ENCODE measurements at places on chromosomes 4 and X.
A peak's percentile ranks its signal among the peaks of the same experiment; 100 is the strongest.

- no peak overlapping the region for H3K27ac ChIP-seq
- H3K36me3 ChIP-seq = no peaks in the 10 kb centered on the region
- H3K27me3 ChIP-seq = no peaks in the 10 kb centered on the region
- no peak overlapping the region for H3K4me3 ChIP-seq
- DNase-seq = no peak
- no peaks in the 10 kb centered on the region for H3K4me1 ChIP-seq
These were observed 83.1 kb downstream of the ATOH1 start for GRCh38 chr4:93911671-93912070.

- H3K27ac ChIP-seq = no peak overlapping the region
- no peaks in the 10 kb centered on the region for H3K27me3 ChIP-seq
- DNase-seq = no peak
- no peaks in the 10 kb centered on the region for H3K36me3 ChIP-seq
- no peaks in the 10 kb centered on the region for H3K4me1 ChIP-seq
These were observed 2086.8 kb downstream of the ARAP2 start for GRCh38 chr4:34157547-34157946.

GRCh38 chr4:13007802-13008470 is 476.2 kb downstream of the RAB28 start:
- no peak overlapping the region for H3K27ac ChIP-seq
- H3K36me3 ChIP-seq = no peaks in the 10 kb centered on the region
- H3K4me3 ChIP-seq = no peak overlapping the region
- peaks cover 6% of the 10 kb centered on the region for H3K4me1 ChIP-seq

DNA sequence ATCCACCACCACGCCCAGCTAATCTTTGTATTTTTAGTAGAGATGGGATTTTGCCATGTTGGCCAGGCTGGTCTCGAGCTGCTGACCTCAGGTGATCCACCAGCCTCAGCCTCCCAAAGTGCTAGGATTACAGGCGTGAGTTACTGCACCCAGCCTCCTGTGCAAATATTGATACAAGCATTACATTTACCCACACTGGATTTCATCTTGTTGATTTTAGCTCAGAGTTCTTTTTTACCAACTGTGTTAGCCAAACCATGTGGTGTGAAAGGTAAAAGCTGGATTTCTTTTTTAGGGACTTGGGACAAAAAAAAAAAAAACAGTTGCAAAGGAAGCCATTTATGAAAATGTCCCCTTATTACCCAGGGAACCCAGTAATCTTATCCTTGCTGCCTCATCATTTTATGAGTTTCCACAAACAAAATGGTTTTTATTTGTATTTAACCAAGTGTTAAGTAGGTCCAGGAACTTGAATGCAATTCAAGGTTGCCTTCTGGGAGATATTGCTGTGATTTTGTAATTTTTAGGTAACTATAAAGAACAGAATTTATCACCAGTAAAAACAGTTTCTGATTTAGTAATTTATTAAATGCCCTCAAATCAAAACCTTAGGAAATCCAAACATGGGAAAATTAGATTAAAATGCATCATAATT is 202.5 kb downstream of the PALLD start:
- H3K27me3 ChIP-seq = no peaks in the 10 kb centered on the region
- H3K4me1 ChIP-seq = peaks cover 12% of the 10 kb centered on the region
- H3K27ac ChIP-seq = no peak overlapping the region
- no peak for DNase-seq

DNA sequence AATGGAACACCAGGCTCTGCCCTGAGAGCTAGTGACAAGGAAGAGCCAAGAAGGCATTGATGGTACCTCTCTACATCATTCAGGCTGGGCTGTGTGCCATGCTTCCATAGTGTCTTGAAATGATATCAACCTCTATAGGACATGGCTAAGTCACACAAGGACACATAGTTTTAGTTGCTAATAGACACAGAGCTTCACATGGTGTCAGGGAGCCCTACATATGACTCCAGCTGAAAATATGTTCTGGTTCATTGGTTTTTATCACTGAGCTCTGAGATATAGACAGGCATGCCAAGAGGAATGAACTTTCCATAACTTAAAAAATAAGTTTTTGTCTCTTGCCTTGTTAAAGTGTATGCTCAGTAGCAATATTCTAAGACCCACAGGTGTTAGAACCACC is 72.1 kb upstream of the PRKG2 start:
- no peaks in the 10 kb centered on the region for H3K36me3 ChIP-seq
- no peaks in the 10 kb centered on the region for H3K27me3 ChIP-seq
- no peak overlapping the region for H3K27ac ChIP-seq
- H3K4me1 ChIP-seq = no peaks in the 10 kb centered on the region
- no peak overlapping the region for H3K4me3 ChIP-seq

DNA sequence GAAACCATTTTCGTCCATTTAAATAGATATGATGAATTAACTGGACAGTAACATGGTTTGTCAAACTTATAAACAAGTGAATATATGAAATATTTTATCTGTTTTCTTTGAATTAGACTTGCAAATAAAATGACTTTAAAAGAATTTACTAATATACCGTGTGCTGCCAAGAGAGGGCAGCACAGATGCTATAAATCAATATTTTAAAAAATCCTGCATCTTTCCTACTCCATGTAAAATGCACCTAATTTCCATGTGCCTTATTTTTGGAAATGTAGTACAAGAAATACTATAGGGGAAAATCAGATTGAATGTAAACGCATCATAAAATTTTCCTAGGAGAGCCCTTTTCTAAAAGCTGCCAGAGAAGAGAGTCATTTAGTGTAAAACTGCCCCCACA is 62.2 kb downstream of the PRKX start:
- no peak for DNase-seq
- no peaks in the 10 kb centered on the region for H3K27me3 ChIP-seq
- H3K27ac ChIP-seq = no peak overlapping the region
- H3K4me1 ChIP-seq = no peaks in the 10 kb centered on the region
- no peak overlapping the region for H3K4me3 ChIP-seq

DNA sequence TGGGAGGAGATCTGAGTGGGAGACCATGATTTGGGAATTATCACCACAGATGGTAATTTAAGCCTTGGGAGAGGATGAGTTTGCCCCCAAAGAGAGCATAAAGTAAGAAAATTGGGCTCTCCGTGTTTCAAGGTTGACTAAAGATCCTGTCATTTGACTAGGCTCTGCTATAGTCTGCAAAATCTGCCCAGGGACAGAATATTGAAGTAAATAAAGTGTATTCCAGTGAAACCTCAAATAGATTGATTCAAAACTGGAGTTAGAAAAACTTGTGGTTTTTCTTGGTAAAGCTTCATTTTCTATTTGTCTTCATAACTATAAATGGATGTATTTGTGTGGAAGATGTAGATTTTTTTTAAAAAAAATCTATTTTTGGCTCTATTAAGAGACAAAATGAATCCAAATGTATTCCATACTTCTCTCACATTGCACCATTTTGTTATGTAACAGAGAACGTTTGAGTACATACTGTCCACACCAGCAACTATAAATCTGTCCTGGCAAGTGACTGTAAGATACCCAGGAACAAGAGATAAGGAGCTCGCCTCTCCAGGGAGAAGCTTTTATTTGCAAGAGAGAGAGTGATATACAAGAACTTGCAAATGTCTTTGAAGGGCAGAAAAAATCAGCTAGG is 170.2 kb downstream of the CBR4 start:
- no peaks in the 10 kb centered on the region for H3K36me3 ChIP-seq
- H3K4me3 ChIP-seq = no peak overlapping the region
- H3K27ac ChIP-seq = peak overlapping the region; percentile 92
- no peak for DNase-seq

GRCh38 chr4:55321707-55322264 is 24.3 kb upstream of the SRD5A3 start:
- H3K36me3 ChIP-seq = no peaks in the 10 kb centered on the region
- H3K4me1 ChIP-seq = peaks cover 10% of the 10 kb centered on the region
- no peaks in the 10 kb centered on the region for H3K27me3 ChIP-seq
- no peak overlapping the region for H3K27ac ChIP-seq
- no peak for DNase-seq
- H3K4me3 ChIP-seq = no peak overlapping the region

GRCh38 chrX:11423362-11423818 is 130.2 kb downstream of the AMELX start:
- no peaks in the 10 kb centered on the region for H3K36me3 ChIP-seq
- no peak for DNase-seq
- H3K4me1 ChIP-seq = peaks cover 8% of the 10 kb centered on the region
- H3K27me3 ChIP-seq = no peaks in the 10 kb centered on the region

GRCh38 chrX:31629195-31629594 is 557.4 kb upstream of the FTHL17 start:
- H3K27me3 ChIP-seq = no peaks in the 10 kb centered on the region
- H3K27ac ChIP-seq = no peak overlapping the region
- no peak overlapping the region for H3K4me3 ChIP-seq

GRCh38 chr4:53653484-53654053 is 62.3 kb upstream of the LNX1 start:
- peaks cover 72% of the 10 kb centered on the region for H3K4me1 ChIP-seq
- H3K27ac ChIP-seq = peak overlapping the region; percentile 78
- H3K4me3 ChIP-seq = no peak overlapping the region

- H3K36me3 ChIP-seq = no peaks in the 10 kb centered on the region
- H3K4me3 ChIP-seq = no peak overlapping the region
- no peaks in the 10 kb centered on the region for H3K4me1 ChIP-seq
- DNase-seq = no peak
These were observed 53.4 kb downstream of the FAT4 start for GRCh38 chr4:125368146-125368545.

DNA sequence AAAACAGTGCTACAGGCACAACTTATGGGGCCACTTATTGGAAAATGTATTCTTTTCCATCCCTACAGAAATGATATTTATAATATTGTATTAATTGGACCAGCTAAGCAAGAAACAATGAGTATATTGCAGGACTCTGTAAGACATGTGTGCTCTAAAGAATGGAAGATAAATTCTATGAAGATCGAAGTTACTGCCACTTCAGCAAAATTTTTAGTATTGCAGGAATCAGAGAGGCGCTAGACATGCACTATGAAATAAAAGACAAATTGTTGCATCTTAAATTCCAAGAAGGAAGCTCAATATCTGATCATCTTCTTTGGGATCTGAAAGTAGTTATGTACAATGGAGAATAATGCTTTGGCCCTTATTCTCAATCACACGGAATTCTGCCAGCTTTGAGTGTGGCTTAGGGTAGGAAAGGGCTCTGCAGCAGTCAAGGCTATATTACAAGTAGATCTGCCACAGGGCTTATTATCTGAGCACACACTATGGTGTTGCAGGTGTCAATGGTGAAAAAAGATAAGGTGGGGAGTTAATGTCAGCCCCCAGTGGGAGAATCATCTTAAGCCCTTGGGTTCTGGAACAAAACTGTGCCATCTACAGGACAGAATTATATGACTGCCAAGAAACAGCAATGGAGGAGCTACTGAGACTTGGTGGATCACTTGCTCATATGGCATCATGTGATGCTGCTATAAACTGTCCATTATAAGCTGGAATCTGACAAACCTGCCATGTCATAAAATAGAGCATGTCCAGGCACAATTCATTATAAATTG is 334.0 kb upstream of the NDST3 start:
- no peaks in the 10 kb centered on the region for H3K27me3 ChIP-seq
- no peak for DNase-seq
- no peak overlapping the region for H3K4me3 ChIP-seq
- H3K36me3 ChIP-seq = no peaks in the 10 kb centered on the region
- H3K27ac ChIP-seq = no peak overlapping the region
- no peaks in the 10 kb centered on the region for H3K4me1 ChIP-seq

DNA sequence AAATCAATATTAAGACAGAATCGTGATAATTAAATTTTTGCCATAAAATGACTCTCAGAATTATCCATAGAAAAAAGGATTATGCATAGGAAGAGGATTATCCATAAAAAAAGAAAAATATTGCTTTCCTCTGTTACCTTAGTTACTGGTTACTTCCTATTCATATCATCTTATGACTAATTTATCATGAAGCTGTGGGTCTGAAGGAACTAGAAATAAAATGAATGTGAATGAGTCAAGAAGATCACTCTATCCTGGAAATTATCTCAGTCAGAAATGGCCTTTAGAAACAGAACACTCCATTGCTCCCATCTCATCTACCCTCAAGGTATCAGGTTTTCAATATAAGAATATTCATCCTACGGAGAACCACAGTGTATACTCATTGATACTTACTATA is 19.4 kb downstream of the RPS6KA6 start:
- no peak for DNase-seq
- H3K36me3 ChIP-seq = no peaks in the 10 kb centered on the region
- no peak overlapping the region for H3K27ac ChIP-seq
- H3K4me1 ChIP-seq = no peaks in the 10 kb centered on the region
- no peak overlapping the region for H3K4me3 ChIP-seq
- H3K27me3 ChIP-seq = no peaks in the 10 kb centered on the region

All from vagina (tissue), 2 donors.